Amygdala (tissue), 56 donors: ENCODE measurements at places on chromosomes 13 and 19.

GRCh38 chr13:70534466-70534865, 426.2 kb upstream of the KLHL1 start:
- DNase-seq = no peak

DNA sequence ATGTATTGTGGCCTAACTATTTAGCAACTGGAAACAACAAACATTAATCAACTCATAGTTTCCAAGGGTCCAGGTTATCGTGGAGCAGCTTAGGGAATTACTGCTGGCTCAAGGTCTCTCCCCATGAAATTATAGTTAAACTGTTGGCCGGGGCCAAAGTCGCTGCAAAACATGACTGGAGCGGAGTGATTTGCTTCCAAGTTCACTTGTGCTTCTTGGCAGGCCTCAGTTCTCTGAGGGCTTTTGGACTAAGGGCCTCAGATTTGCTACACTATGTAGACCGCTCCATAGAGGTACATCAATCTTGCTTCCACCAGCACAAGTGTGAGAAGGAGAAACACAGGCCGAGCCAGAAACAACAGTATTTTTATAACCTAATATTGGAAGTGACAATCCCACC, 9.4 kb upstream of the KBTBD7 start:
- no peak for DNase-seq

DNA sequence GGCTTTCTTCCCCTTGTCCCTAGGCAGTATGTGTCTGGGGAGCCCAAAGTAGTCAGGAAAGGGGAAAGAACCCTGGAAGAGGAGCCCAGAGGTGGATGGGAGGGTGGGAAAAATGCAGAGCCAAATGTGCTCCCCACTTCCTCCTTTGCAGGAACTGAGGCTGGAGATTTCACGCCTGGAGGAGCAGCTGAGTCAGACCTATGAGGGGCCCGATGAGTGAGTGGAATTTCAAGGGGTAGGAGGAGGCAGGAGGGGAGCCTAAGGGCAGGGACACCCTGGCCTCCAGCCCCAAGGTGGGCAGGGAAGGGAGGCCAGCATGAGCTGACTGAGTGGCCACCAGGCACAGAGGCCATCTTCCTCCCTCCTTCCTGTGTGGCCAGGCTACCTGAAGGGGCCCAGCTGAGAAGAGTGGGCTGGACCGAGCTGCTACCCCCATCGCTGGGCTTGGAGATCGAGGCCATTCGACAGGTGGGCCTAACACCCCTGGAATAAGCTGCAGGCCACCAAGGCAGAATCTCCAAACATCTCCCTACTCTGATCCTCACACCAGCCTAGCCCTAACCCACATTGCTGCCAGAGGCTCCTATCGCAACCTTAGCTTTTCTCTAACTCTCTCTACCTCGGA, 14.3 kb downstream of the PTH2 start:
- DNase-seq = no peak

DNA sequence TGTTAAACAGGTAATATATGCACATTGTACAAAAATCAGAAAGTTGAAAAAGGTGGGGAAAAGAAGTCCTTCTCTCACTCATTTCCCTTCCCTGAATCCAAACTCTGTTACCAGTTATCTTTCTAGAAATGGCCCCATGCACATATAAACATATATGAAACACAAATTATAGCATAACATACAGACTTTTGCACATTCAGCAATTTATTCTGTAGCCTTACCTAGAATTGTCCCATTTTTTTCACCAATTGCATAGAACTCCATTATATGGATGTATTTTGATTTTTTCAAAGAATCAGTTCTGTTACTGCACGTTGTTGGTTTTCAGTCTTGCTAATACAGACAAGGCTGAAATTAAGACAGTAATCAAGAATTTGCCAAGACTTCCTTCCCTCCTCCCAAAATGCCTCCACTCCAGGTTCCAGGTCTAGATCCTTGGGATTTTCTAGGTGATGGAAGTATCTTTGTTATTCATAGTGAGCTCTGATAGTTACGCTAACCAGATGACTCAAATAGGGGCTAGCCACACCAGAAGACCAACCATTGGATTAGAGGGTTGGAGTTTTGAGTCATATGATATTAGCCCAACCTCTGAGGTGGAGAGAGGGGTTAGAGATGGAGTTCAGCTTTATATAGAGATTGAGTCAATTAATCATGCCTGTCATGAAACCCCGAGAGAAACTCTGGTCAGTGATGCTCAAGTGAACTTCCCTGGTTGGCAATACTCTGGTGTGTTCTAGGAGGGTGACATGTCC, 30.7 kb downstream of the GPR180 start:
- DNase-seq = no peak

- peak; percentile 22 for DNase-seq
These were observed 13.1 kb downstream of the EPS8L1 start for GRCh38 chr19:55088543-55089341.

GRCh38 chr13:113552786-113553434, 31.6 kb upstream of the TFDP1 start:
- no peak for DNase-seq

DNA sequence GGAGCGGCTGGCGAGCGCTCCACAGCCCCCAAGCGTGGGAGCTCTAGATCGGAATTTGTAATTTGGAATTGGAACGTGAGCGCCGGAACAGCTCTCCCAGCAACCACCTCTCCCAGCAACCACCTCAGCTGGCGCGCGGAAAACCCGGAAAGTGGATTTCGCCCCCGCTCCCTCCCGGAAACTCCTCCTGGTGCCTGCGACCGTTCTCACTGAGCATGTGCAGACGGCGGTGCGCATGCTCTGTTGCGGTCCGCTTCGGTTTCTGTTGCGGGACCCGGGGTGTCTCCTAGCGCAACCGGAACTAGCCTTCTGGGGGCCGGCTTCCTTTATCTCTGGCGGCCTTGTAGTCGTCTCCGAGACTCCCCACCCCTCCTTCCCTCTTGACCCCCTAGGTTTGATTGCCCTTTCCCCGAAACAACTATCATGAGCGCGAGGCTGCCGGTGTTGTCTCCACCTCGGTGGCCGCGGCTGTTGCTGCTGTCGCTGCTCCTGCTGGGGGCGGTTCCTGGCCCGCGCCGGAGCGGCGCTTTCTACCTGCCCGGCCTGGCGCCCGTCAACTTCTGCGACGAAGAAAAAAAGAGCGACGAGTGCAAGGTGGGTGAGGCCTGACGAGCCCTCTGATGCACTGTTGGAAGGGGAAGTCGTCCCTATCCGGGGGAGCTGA, at the start of gene TM9SF2:
Gene TM9SF2, plus strand, starts transcription at position 289 of the 664 bp plus-strand sequence. Its CDS starts 135 bp downstream, at position 424.
- peak; percentile 84 for DNase-seq

- DNase-seq = no peak
These were observed 7.3 kb upstream of the MEDAG start for GRCh38 chr13:30898678-30899241.

DNA sequence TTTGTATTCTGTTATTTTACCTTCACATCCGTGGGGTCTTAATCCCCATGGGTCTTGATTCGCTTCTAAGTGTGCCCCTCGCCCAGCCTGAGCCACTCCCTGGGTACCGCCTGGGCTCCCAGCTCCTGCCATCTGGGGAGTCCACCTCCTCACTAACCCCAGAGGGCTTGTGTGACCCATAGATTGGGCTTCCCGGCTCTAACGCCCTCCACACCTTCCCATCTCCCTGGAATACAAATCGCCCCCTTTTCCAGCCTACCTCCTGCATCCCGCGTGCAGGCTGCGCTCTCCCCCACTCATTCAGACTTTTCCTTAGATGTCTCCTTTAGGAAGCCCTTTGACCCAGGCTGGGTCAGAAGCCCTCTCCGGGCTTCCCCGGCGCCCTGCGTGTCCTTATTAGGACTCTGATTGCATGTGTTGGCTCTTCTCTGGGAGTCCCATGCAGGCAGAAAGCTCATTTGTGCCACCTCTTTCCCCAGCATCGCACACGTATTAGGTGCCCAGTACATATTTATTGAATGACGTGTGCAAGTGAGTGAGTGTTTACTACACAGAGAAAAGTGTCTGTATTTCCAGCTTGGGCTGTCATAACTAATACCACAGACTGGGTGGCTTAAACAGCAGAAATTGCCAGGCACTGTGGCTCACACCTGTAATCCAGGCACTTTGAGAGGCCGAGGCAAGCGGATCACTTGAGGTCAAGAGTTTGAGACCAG, 757 bp downstream of the CCDC124 start:
- no peak for DNase-seq
